ENCODE measurements at places on chromosomes 3 and 15.

DNA sequence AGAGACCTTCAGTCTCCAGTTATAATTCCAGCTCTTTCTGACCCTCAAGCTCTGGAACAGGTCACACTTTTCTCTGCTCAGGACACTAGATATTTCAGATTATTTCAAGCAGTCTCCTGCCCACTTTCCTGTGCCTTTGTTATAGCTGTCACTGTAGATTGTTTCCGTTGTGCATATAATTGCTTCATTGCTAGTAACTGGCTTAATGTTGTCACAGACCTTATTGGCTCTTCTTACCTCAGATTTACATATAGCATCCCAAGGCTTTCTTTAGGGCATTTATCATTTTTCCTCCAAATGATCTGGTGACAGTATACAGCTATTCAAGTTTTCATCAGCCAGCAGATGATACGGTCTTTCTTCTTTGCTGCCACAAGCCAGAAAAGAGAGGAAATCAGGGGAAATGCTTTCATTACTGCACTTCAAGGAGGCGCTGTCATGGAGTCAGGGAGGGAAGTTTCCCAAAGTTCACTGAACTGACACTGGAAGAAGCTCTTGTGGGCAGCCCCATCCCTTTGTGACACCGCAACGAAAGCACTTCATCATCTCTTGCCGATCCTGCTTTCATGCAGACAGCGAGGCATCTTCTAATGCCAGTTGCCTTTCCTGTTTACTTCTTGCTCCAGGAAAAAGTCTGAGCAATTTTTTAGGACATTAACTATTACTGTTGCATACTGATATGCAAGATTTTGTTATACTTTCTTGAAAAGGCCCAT lies 181.9 kb downstream of the CDIN1 start:
- H3K27ac ChIP-seq = no peak overlapping the region
- DNase-seq = no peak
- H3K4me3 ChIP-seq = no peak overlapping the region
- no peaks in the 10 kb centered on the region for H3K4me1 ChIP-seq
- H3K36me3 ChIP-seq = no peaks in the 10 kb centered on the region
- no peaks in the 10 kb centered on the region for H3K27me3 ChIP-seq

DNA sequence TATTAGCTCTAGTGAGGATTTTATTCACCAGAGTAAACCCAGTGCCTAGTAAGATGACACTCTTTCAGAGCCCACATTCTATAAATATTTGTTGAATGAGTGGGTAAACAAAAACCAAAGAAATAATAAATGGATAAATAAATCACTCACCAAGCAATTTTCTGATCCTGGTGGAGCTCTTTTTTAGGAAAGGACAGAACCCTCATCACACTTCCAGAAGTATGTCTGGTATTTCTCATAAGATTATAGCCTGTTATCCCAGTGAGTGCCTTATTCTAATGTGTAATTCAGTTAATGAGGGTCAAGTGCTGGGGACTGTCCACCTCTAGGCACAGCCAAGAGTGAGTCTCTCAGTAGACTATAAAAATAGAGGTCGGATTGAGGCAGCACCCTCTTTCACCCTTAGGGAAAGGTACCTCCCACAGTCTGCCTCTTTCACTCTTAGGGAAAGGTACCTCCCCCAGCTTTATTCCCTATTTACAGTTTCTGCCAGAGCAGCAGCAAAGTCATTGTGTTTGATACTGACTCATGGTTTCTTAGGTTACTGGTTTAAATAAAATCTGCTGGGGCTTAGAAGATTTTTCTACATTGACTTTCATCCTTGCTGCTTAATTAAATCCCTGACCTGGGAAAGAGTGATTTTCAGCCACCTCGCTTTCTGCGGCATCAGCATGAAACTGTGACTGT lies 145.0 kb downstream of the STAC start:
- H3K27ac ChIP-seq = no peak overlapping the region
- H3K4me1 ChIP-seq = no peaks in the 10 kb centered on the region
- no peak for DNase-seq
- no peaks in the 10 kb centered on the region for H3K36me3 ChIP-seq

DNA sequence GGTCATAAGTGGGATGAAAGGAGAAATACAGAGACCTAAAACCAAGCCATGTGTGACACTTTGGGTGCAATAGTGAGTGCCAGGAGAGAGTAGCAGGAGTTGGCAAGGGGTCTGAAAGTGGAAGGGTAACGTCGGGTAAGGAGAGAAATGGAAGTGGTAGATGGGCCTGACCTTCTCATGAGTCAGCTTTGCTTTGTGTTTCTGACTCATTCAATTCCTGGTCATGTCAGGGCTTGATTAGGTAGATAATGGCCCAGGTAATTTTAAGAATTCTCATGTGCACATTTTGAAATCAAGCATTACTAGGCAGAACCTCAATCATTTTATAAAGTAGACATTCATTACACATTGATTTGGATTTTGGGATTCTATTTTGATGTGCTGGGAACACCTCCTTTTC lies 262.5 kb downstream of the SOX2 start:
- H3K4me3 ChIP-seq = no peak overlapping the region
- H3K27ac ChIP-seq = no peak overlapping the region
- H3K36me3 ChIP-seq = no peaks in the 10 kb centered on the region
- no peak for DNase-seq

- H3K4me3 ChIP-seq = no peak overlapping the region
- no peaks in the 10 kb centered on the region for H3K4me1 ChIP-seq
- peak; percentile 65 for DNase-seq
- H3K27ac ChIP-seq = no peak overlapping the region
- H3K36me3 ChIP-seq = no peaks in the 10 kb centered on the region
These were observed 38.0 kb upstream of the COPB2 start for GRCh38 chr3:139427283-139428060.

DNA sequence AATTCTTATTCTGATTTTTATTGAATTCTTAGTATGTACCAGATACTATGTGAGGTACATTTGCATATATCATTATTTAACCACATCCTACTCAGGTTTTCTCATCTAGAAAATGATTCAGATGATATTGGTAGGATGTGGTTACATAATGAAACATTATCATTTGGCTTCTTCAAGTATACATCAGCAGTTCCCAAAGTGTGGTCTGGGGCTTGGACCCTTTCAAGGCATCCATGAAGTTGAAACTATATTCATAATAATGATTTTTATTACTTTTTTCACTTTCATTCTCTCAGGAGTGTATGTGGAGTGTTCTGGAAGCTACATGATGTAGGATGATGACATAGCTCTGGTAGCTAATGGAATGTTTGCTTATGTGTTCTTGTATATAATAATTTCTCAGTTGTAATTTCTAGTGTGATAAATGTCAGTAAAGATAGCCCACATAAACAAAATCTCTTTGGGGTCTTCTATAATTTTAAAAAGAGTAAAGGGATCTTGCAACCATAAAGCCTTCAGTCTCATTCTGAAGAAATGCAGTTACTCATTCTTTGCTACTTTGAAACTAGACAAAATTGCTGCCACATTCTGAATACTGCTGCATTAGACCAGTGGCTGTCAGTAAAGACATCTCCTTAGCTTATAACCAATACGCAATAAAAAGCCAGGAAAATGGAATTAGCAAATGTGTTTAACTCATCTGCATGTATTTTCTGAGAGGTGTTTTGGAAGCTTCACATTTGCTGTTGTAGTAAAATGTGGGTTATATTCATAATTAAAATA lies 95.8 kb downstream of the PPARG start:
- H3K27ac ChIP-seq = no peak overlapping the region
- no peak overlapping the region for H3K4me3 ChIP-seq
- peaks cover 18% of the 10 kb centered on the region for H3K36me3 ChIP-seq
- no peaks in the 10 kb centered on the region for H3K27me3 ChIP-seq

GRCh38 chr3:171932153-171932611 lies 89.0 kb downstream of the TMEM212 start:
- H3K4me3 ChIP-seq = no peak overlapping the region
- H3K27ac ChIP-seq = no peak overlapping the region
- no peaks in the 10 kb centered on the region for H3K36me3 ChIP-seq
- peaks cover 20% of the 10 kb centered on the region for H3K4me1 ChIP-seq
- no peak for DNase-seq
- H3K27me3 ChIP-seq = no peaks in the 10 kb centered on the region

DNA sequence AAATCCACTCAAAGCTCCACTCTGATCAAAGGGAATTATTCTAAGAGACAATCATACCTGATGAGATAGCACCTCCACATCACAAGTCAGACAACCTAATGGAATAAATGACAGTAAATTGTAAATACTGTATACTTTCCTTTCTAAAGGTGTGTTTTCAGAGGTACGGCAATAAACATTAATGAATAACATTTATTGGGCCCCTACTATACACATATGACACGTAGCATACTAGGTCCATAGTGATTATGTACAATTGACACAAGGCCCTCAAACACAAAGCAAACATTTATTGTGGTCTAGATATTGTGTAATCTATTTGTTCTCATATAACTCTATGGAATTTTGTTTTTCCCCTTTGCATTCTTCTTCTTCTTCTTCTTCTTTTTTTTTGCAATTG lies 429.8 kb downstream of the FOXP1 start:
- H3K27me3 ChIP-seq = no peaks in the 10 kb centered on the region
- H3K36me3 ChIP-seq = no peaks in the 10 kb centered on the region
- H3K4me3 ChIP-seq = no peak overlapping the region
- DNase-seq = no peak

DNA sequence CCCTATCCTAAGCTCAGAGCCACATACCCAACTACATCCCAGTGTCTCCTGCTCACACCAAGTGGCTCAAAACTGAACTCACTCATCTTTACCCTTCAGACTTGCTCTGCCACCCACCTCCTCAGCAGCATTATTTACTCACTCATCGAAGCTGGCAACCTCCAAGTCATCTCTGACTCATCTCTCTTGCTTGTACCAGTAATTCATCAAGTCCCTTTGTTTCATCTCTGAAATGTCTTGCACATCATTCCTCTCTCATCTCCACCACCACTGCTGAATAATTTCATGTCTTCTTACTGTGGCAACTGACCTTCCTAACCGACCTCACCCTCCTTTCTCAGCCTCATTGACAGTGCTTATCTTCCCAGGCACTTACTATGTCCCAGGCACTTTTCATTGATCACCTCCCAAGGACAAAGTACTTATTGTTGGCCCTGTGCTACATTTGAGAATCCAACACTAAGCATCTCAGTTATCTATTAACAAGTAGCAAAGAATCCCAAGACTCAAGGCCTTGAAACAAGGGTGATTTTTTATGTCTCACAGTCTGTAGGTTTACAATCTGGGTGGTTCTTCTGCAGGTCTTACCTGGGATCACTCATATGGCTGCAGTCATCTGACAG lies 82.0 kb downstream of the MRPL46 start:
- DNase-seq = no peak
- H3K27ac ChIP-seq = no peak overlapping the region
- H3K36me3 ChIP-seq = no peaks in the 10 kb centered on the region
- H3K4me1 ChIP-seq = no peaks in the 10 kb centered on the region
- H3K27me3 ChIP-seq = no peaks in the 10 kb centered on the region

- no peaks in the 10 kb centered on the region for H3K36me3 ChIP-seq
- H3K27ac ChIP-seq = no peak overlapping the region
- DNase-seq = no peak
- no peaks in the 10 kb centered on the region for H3K27me3 ChIP-seq
- no peaks in the 10 kb centered on the region for H3K4me1 ChIP-seq
These were observed 24.1 kb downstream of the XPC start for GRCh38 chr3:14154276-14154675.

- H3K4me3 ChIP-seq = no peak overlapping the region
- peaks cover 12% of the 10 kb centered on the region for H3K4me1 ChIP-seq
- no peaks in the 10 kb centered on the region for H3K27me3 ChIP-seq
These were observed 72.1 kb upstream of the FNDC3B start for GRCh38 chr3:171967137-171967783.

- H3K4me3 ChIP-seq = no peak overlapping the region
- H3K4me1 ChIP-seq = no peaks in the 10 kb centered on the region
- no peaks in the 10 kb centered on the region for H3K27me3 ChIP-seq
- no peak for DNase-seq
- no peaks in the 10 kb centered on the region for H3K36me3 ChIP-seq
These were observed 27.1 kb upstream of the IGF2BP2 start for GRCh38 chr3:185851959-185852358.

DNA sequence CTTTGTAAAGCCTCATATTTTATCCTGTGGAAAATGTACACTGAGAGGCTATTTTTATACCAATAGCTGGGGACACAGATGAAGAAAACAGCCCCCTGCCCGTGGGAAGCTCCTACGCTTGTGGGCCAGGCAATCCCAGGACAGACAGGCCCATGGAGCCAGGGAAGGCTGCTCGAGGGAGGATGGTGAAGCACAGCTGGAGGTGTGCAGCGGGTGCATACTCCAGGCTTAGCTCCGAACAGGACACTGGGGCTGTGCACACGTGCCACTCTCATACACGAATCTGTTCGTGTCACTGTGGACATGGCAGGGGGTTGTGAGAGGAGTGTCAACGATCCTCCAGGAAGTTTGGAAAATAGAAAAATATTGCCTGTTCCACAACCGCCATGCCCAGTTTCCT lies 36.1 kb downstream of the SMAD6 start:
- DNase-seq = no peak
- H3K27me3 ChIP-seq = no peaks in the 10 kb centered on the region
- H3K36me3 ChIP-seq = no peaks in the 10 kb centered on the region
- H3K4me1 ChIP-seq = peaks cover 74% of the 10 kb centered on the region
- no peak overlapping the region for H3K4me3 ChIP-seq

DNA sequence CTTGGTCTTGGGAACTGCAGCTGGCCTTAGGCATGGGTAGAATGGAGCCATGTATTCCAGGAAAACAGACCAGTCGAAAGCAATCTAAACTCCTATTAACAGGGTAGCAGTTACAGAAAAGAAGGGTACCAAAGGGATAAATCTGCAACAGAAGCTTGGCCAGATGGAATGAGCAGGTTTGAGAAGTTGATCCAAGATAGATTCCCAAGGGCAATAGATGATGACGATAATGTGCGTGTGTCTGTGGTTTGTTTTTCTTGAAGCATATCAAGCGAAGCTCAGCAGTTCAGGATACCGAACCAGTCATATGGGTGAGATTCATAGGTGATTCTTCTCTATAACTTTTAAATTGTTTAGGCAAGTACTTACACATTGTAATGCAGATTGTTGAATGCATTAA lies 203.8 kb upstream of the SEMA6D start:
- H3K36me3 ChIP-seq = no peaks in the 10 kb centered on the region
- no peaks in the 10 kb centered on the region for H3K27me3 ChIP-seq
- no peak for DNase-seq
- H3K27ac ChIP-seq = no peak overlapping the region

DNA sequence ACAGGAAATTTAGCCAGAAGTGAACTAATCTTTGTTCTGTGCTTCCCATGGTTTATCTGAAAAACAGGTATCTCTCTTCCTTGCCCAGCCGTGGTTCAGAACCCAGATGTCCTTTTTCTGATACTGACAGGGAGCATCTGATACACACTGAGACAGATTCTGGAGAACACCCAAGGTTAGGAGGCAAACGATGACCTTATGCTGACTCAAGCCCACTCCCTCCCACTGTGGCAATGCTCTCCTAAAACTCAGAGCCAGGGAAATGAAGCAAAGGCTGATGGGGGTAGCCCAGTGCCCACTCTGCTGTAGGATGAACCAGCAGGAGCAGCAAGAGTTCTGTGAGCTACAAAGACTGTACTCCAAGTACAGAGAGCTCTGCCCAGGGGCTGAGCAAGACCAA lies 225.1 kb downstream of the NTRK3 start:
- no peak for DNase-seq
- H3K27me3 ChIP-seq = no peaks in the 10 kb centered on the region
- H3K4me3 ChIP-seq = no peak overlapping the region
- no peak overlapping the region for H3K27ac ChIP-seq

GRCh38 chr3:66140743-66141372 lies 79.9 kb upstream of the SLC25A26 start:
- H3K27me3 ChIP-seq = no peaks in the 10 kb centered on the region
- no peak overlapping the region for H3K4me3 ChIP-seq
- no peaks in the 10 kb centered on the region for H3K36me3 ChIP-seq
- no peaks in the 10 kb centered on the region for H3K4me1 ChIP-seq
- no peak for DNase-seq

GRCh38 chr15:52031556-52031955 lies 12.5 kb downstream of the MAPK6 start:
- H3K27ac ChIP-seq = no peak overlapping the region
- H3K36me3 ChIP-seq = peaks cover 5% of the 10 kb centered on the region
- H3K27me3 ChIP-seq = no peaks in the 10 kb centered on the region
- no peak overlapping the region for H3K4me3 ChIP-seq
